ENCODE measurements at places on chromosomes 13 and 19. TPM values are rescaled to one million over a fixed set of nuclear protein-coding genes. Genes with fewer than 3 reads are reported as not detected.

DNA sequence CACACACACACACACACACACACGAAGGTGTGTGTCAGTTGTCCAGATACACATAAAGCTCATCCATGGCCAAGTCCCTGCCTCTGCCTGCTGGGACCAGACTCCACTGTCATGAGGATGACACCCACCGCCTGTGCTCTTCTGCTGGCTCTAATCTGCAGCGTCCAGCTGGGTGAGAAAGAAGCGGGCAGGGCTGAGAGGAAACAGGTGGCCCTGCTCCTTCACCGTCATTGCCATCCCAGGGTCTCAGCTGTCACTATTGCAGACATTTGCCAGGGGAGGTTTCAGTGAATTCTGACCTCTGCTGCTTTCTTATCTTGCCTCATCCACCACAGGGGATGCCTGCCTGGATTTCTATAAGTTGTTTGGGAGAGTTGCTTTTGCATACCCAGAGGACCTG, 31.4 kb downstream of the SCGB2B2 start:
- DNase-seq = no peak

Gene GRIK5
- total RNA-seq = 0.42 TPM

DNA sequence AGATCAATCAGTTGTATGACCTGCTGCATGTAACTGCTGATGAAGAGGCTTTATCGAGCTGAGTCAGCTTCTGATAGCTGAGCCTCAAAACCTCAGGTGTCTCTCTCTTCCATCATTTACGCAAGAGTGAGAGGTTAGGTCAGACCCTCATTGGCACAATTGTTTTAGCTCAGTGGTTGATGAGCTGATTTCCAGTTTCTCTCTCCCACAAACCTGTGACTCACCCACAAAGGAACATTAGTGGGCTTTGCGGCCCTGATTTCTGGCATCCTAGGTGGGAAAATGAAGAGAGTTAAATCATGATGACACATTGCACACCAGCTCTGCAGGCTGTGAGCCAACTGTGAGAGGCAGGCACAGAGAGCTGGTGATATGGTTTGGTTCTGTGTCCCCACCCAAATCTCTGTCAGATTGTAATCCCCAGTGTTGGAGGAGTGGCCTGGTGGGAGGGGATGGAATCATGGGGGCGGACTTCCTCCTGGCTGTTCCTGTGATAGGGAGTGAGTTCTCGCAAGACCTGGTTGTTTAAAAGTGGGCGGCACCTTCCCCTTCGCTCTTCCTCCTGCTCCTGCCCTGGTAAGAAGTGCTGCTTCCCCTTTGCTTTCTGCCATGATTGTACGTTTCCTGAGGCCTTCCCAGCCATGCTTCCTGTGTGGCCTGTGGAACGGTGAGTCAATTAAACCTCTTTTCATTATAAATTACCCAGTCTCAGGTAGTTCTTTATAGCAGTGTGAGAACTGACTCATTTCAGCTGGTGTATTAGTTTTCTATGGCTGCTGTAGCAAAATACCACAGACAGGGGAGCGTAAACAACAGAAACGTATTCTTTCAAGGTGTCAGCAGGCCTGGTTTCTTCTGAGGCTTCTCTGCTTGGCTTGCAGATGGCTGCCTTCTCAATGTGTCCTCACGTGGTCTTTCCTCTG, 33.5 kb upstream of the TMTC4 start:
- DNase-seq = no peak

Gene TNNI3
- total RNA-seq = not detected

Gene CARS2
- 28.6 TPM for total RNA-seq

GRCh38 chr13:73055813-73056564, 2.8 kb upstream of the KLF5 start:
- no peak for DNase-seq

DNA sequence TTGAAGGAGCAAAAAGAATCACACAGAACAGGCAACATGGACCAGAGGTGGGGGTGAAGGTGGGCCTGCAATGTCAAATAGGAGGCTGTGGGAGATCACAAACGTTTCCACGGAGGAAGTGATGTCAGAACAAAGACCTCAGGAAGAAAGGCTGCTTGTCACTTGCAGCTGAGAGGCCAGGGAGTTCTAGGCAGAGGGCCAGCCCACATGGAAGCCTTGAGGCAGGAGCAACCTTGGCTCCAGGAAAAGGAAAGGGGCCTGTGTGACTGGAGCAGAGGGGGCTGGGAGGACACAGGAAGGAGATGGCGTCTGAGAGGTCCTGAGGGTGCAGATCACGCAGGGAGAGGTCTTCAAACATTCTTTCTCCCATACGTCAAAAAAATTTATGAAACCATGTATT, 16.3 kb downstream of the ZNF160 start:
- no peak for DNase-seq

Gene ADAMTSL5
- total RNA-seq = 0.75 TPM
